ENCODE measurements at places on chromosomes 3 and 15.
A peak's percentile ranks its signal among the peaks of the same experiment; 100 is the strongest.

GRCh38 chr3:5735896-5736295 lies 548.4 kb downstream of the EDEM1 start:
- no peak for DNase-seq

GRCh38 chr3:43905157-43905556 lies 214.4 kb downstream of the ABHD5 start:
- DNase-seq = no peak

DNA sequence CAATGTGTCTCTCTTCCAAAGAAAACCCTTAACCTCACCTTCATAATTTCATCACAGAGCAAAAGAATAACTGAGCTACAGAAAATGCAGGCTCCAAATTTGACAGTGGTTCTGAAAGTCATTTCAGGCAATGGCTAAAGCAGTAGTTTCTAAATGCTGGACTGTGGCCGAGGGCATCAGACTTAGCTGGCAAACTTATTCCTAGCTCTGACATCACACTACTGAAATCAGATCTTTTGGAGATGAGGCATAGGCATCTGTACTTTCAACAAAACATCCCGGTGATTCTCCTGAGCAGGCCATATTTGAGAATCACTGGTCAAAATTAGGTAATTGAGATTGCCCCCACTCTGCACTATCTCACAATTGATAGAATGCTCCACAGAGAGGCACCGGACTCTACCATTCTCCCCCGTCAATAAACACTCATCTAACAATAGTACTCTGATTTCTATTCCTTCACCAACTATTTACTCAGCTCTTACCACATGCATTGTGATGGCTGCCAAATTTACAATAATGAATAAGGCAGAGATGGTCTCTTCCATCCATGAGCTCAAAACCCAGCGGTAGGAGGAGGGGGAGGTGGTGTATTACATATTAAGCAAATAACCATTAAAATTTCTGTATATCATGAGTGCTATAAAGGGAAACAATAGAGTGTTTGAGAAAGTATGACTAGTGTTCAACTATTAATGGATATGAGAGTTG lies 57.3 kb upstream of the SPRED1 start:
- DNase-seq = no peak

- peak; percentile 72 for DNase-seq
Observed at GRCh38 chr3:122942937-122943827, 84.4 kb downstream of the SEMA5B start.

DNA sequence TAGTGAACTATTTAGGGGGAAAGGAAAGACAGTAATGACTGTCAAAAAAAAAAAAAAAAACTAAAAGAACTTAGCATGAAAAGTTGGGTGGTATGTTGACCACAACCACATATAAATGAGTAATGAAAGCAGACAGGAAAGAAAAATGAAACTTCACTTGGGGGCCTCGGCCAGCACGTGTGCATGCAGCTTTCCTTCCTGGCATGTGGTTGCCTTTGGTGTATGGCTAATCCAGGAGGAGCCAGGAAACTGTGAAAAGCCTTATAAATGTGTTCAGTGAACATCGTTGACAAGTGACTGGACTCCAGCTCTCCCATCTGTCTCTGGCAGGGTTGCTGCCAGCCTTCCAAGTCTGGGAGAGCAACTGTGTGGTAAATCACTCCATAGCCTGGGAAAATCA lies 195.1 kb downstream of the DTWD1 start:
- no peak for DNase-seq

- DNase-seq = no peak
Observed at GRCh38 chr3:14175383-14176037, 2.9 kb downstream of the XPC start.

DNA sequence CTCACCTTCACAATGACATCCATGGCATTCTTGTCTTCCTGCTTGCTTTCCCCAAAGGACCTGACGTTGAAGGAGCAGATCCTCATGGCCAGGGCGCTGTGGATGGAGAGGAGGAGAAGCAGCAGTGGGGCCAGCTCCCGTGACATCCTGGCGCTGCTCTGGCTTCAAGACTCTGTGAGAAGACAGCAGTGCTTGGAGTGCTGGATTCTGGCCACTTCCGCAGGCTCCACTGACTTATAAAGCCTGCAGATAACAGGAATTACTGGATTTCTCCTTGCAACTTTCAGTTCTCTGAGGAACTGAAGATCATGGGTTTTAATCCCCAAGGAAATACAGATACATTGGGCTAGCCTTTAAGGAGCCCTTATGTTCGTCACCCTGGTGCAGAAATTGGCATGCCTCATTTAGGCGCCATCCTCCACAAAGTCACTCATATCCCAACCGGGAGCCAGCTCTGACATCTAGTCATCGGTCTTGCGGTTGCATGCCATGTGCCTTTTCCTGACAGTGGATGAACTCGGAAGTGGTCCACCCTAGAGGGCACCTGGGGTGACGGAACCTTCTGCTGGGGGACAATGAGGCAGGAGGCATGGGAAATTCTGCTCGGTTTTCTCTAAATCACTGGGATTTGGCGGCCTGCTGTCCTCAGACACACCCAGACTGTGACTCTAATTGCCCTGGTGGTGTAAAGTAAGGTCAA lies at the start of gene DNASE1L3:
DNASE1L3 (minus strand) TSS at position 212 of the 700 bp plus-strand sequence; CDS start at position 146, 66 bp downstream.
- DNase-seq = no peak

- no peak for DNase-seq
Observed at GRCh38 chr15:77554306-77555080, 78.2 kb downstream of the LINGO1 start.

DNA sequence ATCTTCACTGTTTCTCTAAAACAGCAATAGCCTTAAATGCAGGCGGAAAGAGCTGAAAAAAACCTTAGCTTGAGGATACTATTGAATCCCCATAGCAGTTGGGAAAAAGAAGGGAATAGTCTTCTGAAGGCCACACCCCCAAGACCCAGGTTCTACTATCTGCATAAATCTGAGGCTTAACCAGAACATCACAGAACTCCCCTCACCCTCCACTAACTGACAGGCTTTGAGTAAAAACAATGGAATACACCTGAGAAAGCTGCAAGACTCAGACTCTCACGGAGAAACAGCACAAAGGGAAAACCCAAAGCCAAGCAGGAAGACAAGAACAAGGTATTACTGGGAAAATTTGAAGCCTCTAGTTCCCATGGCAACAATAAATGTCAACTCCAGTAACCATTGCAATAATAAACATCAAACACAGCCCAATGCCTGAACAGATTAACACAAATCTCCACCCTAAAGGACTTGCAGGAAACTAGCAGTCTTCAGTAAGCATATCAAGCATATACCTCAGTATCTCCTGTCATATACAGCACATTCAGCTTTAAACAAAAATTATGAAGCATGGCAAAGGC lies 56.4 kb downstream of the TMCC1 start:
- no peak for DNase-seq

- no peak for DNase-seq
Observed at GRCh38 chr3:62246985-62247384, 126.4 kb downstream of the FEZF2 start.

DNA sequence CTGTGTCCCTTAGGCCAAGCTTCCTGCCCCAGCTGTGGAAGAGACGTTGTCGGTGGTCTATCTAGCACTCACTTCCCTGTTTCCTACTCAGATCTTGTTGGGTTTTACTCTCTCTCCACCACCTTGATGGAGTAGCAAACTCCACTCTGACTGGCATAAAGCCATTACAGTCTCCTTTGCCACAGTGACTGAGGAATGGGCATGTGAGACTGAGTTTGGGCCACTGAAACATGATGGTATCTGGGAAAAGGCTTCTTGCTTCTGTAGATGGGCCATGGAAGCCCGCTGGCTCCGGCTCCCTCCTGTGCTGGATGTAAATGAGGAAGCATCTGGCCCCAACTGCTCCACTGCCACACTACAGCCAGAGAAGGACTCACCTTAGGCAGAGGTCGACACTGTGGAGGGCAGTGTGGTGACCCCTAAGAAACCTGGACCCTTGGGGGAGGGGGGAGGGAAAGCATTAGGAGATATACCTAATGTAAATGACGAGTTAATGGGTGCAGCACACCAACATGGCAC lies 9.4 kb upstream of the CAMK1 start:
- DNase-seq = no peak

DNA sequence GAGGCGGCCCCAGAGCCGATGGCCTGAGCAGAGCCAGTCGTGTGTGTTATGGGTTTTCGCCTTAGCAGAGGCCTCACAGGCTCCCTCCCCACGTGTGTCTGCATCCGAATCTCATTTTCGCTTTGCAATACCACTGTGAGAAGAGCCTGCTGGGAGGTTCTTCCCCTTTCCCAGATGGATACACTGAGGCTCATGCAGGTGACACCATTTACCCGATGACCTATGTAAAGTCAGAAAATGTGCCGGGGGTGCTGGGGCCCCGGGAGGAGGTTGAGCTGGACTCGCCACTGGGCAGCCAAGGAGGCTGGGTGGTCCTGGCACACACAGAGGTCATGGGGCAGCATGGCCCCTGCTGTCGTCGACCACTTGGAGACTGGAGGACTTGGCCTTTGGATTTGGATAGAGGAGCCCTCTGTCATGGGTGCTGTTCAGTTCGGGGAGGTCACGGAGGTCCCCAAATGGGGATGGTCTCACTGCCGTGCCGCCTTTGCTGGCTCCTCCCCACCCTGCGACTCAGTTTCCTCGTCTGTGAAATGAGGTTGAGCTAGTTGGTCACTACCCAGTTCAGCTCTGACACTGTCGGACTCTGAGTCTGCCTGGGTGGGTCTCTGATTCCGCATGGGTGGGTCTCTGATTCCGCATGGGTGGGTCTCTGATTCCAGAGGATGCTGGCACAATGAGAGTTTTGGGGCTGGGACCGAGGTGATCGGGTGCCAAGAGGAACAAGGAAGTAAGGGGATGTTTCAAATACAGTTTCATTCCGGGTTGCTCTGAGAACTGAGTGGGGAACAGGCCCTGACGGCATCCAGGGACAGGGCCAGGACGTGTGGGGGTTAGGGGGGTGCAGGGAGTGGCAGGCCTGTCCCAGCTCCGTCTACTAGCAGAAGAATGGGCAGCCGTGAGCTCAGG lies 23.2 kb upstream of the MUC4 start:
- DNase-seq = no peak

DNA sequence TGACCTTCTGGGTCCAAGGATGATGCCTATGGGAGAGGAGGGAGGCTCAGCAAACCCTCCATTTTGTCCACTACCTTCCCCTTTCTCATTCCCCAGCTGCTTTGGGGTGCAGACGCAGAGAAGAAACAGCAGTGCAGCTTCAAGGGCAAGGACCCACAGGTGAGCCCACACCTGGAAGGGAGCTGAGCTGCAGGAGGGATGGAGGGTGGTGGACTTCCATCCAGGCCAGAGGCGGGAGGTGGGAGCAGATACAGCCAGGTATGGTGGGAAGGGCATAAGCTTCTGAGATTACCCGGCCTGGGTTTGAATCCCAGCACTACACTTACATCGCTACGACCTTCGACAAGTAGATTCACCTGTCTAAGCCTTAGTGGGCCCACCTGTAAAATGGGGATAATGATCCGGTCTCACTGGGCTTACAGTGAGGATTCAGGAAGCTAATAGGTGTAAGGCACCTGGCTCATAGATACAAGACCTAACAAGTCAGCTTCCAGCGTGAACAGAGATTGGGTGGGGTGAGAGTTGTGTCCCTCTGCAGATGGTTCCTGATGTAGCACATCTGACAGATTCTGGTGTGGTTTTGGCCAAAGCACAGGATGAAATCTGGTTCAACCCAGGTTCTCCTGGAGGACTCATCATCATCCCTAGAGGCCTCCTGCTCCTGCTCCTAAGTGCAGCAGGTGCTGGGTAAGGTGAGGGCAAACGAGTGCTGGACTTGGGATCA lies 15.9 kb downstream of the CIB1 start:
- DNase-seq = no peak

DNA sequence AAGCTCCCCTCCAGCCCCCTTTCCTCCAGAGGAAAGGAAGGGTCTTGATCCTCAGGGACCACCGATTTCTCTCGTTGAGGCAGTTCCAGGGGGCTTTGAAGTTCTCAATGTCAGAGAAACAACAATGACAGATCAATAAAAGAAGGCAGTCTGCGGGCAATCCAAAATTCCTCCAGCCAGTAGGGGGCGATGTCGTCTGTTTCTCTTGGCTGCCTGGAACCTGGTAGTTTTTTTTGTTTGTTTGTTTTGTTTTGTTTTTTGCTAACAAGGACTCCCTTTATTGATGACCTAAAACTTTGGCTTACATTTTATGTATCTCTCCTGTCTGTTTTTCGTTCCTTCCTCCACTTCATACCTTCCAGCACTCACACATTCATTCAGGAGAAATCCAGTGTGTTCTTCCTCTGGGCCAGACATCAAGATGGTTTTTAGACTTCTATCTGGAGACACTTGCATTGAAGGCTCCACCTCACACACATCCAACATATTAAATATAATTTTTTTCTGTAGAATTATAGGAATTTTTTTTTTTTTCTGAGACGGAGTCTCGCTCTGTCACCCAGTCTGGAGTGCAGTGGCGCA lies 276.6 kb downstream of the RPLP1 start:
- peak; percentile 17 for DNase-seq

- DNase-seq = no peak
Observed at GRCh38 chr3:101779822-101780381, 891 bp downstream of the NXPE3 start.

DNA sequence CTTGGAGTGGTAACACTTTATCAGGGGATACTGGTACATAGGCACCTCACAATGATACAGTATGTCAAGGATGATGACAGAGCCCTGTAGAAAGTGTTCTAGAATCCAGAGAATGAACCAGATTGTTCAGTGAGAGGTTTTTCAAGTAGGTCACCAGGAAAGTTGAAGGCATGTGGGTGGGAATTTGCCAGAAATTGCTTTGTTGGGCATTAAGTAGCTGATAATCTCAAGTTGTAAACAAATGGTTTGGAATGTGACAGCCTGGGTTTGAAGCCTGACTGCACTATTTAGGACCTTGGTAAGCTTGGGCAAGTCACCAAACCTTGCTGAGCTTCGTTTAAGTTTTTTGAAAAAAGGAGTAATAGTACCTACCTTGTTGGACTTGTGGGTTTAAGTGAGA lies 12.5 kb downstream of the SLC35G2 start:
- DNase-seq = no peak

DNA sequence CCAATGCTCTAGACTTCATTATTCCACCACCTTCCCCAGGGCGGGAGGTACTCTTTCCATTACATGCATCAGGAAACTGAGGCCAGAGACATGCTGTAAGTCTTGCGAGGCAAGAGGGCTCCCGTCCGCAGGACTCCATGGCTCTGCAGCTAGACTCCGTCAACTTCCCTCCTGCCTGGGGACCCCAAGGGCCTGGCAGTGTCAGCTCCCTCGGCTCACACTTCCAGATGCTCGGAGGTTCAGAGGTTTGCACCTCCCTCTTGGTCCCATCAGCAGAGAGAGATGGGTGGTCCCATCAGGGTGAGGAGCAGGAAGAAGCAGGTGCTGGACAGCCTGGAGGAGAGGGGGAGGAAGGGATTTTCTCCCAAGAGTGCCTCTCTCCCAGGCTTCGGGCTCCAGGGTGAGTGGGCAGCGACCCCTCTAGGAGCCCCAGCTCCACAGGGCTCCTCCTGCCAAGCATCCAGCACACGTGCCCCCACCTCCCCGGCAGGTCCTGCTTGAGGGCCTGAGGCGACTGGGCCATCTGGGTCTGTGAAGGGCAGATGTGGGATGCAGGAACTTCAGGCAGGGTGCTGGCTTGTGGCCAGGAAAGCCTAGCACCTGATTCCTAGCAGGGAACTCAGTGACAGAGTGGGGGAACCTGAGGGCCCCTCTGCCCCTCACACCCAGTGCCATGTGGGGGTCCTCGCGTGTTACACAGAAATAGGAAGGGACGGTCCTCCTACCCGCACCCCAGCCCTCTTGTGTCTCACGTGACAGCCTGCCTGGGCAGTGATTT lies 9.3 kb downstream of the PAK6 start:
- no peak for DNase-seq

GRCh38 chr15:55786341-55786740 lies 43.4 kb upstream of the PRTG start:
- no peak for DNase-seq
